Stimulated activated CD4-positive, alpha-beta T cell treated with anti-CD3 and anti-CD28 coated beads, TNF-alpha, amount 100 ng/mL, for 4 hours (primary cell): ENCODE measurements at places on chromosomes 5 and 9.

GRCh38 chr5:147403651-147404640 lies 105.9 kb downstream of the DPYSL3 start:
- no peak for DNase-seq

GRCh38 chr5:120765189-120765588 lies 301.1 kb downstream of the PRR16 start:
- DNase-seq = no peak

DNA sequence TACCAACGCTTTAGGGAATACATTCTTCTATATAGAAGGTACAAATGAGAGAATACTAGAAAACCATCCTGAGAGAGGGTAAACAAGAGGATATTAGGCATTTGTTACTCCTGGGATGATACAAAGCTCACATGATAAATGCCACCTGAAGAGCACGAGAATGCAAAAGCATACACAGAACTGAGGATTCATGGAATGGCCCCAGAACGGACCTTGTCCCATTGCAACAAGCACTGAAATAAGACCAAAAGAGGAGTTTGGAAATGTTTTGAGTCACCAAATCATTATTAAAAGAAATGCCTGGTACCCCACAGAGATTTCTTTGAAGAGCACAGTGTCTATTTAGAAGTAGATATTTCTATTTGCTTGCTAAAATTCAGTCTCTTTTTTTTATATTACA lies 173.5 kb downstream of the TTC39B start:
- no peak for DNase-seq

DNA sequence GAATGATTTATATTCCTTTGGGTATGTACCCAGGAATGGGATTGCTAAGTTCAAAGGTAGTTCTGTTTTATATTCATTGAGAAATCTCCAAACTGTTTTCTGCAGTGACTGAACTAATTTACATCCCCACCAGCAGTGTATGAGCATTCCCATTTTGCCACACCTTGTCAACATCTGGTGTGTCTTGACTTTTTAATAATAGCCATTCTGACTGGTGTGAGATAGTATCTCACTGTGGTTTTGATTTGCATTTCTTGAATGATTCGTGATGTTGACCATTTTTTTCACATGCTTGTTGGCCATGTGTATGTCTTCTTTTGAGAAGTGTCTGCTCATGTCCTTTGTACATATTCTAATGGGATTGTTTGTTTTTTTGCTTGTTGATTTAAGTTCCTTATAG lies 421.5 kb downstream of the KIAA0825 start:
- no peak for DNase-seq

DNA sequence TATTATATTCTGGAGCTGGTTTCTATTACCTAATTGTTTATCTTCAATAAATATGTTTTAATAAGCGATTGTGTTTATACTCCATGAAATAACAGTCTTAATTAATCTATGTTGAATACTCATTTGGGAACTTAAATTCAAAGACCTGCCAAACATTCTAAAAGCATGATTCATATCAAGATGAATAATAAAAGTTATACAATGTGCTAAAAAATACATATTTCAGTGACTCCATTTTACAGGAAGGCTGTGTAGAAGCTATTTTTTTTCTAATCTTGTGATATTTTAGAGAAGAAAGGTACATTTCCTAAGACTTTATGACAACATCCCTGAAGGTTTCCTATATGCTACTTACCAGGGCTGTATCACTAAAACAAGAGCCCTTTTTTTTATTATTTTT lies 417.9 kb downstream of the NFIB start:
- no peak for DNase-seq

DNA sequence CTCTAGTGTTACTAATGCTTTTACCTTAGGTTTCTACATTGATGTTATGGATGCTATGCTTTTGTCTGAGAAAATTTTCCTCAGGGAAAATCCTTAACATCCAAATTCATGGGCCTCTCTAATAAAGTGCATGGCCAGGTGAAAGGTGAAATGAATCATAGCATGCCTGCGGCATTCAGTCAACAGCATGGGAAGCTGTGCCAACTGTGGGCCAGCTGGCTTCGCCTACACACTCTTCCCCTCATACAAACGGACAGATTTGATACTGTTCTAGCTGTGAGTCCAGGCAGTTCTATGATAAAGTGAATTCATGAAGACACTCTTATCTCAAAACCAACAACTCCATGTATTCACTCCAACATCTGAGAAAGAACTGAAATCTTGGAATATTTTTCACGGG lies 374.1 kb downstream of the PLK2 start:
- DNase-seq = no peak

DNA sequence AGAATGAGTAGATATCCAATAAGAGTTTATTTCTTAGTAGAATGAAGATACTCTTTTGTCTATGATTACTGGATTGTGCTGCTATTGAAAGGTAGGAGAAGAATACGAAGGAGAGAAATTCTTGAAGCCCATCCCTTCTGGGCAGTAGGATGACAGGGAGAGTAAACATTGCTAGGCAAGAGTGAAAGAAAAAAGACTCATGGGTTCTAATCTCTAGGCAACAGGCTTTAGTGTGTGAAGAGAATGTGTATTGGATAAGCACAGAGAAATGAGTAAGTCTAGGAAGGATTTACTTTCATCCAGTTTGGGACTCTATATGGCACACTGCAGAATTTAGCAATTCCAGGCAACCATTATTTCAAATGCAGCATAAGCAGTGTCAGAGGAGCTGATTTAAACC lies 216.0 kb downstream of the GABRG2 start:
- DNase-seq = no peak

GRCh38 chr5:22076586-22076985 lies 776.6 kb downstream of the CDH12 start:
- DNase-seq = no peak

DNA sequence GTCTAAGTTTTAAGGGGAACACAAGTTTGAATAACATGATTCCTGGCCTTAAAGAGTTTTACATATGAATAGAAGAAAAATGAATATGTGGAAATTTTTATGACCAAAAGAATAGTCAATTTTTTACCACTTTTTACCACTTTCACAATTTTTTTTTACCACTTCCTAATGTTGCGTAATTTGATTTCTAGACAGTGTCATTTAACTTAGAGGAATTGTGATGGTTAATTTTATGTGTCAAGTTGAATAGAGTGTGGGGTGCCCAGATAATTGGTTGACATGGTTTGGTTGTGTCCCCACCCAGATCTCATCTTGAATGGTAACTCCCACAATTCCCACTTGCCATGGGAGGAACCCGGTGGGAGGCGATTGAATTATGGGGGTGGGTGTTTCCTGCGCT lies 416.6 kb downstream of the KIF4B start:
- DNase-seq = no peak

- no peak for DNase-seq
Measured at GRCh38 chr9:88659126-88659525, 124.1 kb downstream of the NXNL2 start.

GRCh38 chr5:140038373-140038957 lies 4.6 kb downstream of the NRG2 start:
- DNase-seq = no peak

GRCh38 chr9:92480986-92481633 lies 1.2 kb downstream of the ASPN start:
- no peak for DNase-seq
